ENCODE measurements at places on chromosomes 12 and 14.

GRCh38 chr12:807041-807735, 54.8 kb downstream of the WNK1 start:
- DNase-seq, result no peak

GRCh38 chr12:112308652-112309051, 73.6 kb downstream of the HECTD4 start:
- DNase-seq, result no peak

GRCh38 chr14:94474581-94475031, 1.4 kb downstream of the SERPINA9 start:
- DNase-seq, result no peak

DNA sequence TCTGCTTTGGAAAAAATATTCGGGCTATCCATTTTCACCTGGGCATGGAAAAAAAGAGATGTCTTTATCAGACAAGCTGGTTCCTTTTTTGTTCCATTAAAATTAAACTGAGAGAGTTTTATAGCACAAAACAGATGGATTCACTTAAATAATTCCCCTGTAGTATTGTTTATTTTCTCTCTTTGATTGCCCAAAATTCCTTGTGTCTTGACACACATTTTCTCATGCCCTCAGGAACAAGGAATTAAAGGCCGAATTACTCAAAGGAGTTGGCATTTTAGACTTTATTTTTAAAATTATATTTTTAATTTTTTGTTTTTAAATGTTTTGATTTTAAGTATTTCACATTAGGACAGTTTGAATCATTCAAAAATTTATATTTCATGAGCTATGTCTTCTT, 69.6 kb upstream of the SLCO1C1 start:
- no peak for DNase-seq

DNA sequence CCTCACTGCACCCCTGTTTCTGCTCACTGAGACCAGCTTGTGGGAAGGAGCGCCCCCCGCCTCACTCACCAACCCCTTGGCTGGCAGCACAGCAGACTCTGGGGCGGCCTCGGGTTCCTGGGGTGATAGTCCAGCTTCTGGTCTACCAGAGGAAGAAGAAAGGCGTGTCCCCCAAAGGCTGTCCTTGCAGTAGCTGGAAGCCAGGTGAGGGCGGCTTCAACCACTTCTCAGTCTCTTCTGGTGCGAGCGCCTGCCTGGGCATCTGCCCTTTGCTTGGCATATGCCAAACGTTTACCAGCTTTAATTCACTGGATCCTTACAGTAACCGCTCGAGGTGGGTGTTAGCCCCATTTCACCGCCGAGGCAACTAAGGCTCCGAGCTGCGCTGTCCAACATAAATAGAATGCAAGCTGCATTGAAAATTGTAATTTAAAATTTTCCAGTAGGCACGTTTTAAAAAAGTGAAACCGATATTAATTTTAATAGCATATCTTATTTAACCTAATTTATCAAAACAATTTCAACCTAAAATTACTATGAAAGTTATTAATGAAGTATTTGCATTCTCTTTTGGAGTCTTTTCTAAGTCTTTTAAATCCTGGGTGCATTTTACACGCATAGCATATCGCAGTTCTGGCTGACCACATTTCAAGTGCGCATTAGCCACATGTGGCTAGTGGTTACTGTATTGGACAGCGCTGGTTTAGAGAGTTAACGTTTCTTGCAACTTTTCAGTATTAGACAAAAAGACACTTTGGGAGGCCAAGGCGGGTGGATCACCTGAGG, 872 bp downstream of the FAM177A1 start:
- DNase-seq, result peak; percentile 41

GRCh38 chr12:75977590-75977951, 54.0 kb downstream of the PHLDA1 start:
- DNase-seq, result no peak

DNA sequence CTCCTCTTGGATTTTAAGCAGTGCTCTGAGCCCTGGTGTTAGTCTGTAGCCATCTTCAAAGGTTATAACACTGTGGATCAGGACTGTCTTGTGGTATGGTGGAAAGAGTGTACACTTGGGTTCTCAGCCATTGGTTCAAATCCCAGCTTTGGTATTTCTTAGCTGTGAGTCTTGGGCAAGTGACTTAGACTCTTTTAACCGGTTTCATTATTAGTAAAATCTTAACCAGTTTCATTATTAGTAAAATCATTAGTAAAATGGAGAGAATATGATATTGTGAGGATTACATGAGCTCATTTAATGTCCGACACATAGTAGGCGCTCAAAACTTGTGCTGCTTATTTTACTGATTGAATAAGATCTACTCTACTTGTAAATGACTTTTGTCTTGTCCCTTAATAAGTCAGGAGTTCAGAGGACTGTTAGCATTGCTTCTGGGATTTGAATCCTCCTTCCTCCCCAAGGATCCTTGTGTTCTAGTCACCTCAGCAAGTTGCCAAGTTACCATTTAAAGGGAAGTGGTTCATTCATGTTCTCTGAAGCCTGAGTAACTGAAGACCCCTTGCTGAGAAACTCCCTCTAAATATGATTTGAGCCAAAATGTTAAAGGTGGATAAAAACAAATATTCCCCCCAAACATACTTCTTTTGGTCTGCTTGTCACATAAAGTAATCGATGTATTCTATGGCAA, 12.4 kb downstream of the TTLL5 start:
- DNase-seq, result no peak

DNA sequence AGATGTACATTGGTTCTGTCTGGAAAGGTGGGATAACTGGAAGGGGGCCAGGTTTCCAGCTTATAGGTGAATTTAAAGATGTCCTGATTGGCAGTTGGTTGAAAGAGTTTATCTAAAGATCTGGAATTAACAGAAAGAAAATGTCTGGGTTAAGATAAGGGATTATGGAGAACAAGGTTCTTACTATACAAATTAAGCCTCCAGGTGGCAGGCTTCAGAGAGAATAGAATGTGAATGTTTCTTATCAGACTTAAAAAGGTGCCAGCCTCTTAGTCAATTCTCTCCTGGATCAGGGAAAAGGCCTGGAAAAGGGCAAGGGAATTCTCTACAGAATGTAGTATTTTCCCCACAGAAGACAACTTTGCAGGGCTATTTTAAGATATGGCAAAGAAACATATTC, 53.1 kb downstream of the CNTN1 start:
- DNase-seq, result no peak

DNA sequence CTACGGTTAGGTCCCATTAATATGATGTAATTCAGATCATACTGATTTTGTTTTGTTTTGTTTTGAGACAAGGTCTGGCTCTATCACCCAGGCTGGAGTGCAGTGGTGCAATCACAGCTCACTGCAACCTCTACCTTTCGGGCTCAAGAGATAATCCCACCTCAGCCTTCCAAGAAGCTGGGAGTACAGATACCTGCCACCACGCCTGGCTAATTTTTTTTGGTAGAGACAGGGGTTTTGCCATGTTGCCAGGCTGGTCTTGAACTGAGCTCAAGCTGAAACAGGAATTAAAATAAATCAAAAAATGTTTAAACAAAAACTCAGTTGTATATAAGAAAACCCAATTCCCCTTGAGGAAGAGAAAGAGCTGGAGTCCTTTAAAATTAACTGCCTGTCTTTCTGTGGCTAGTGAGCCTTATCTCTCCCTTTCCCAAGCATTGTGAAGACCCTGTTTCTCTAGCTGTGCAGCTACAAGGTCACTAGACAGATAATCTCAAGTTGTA, 17.7 kb upstream of the ANAPC7 start:
- no peak for DNase-seq

DNA sequence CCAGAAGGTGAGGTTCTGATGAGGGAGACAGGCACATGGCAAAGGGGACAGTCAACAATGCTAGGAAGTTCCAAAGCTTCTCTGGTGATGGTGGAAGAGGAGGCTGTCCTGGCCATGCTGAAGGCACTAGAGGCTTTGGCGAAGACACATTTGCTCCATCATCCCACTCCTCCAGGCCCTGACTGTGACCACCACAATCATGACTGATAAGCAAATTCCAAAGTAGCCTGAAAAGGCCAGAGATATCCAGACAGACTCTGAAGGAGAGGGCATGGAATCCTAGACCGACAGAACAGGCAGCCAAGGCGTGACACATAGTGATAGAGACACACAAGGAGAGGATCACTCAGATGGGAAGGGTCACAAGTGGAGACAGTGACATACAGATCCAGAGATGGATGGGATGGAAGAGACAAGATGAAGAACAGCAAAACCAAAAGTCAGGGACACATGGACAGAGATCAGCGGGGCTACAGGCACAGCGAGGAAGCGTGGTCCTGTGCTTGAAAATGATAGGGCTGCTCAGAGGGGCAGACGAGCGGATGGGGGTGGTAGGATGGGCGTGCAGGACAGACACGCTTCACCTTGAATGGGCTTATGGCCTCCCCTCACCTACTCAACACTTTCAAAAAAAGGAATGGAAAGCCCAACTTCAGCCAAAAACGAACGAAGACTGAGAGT, 1.3 kb downstream of the ZFHX2 start:
- DNase-seq, result no peak

DNA sequence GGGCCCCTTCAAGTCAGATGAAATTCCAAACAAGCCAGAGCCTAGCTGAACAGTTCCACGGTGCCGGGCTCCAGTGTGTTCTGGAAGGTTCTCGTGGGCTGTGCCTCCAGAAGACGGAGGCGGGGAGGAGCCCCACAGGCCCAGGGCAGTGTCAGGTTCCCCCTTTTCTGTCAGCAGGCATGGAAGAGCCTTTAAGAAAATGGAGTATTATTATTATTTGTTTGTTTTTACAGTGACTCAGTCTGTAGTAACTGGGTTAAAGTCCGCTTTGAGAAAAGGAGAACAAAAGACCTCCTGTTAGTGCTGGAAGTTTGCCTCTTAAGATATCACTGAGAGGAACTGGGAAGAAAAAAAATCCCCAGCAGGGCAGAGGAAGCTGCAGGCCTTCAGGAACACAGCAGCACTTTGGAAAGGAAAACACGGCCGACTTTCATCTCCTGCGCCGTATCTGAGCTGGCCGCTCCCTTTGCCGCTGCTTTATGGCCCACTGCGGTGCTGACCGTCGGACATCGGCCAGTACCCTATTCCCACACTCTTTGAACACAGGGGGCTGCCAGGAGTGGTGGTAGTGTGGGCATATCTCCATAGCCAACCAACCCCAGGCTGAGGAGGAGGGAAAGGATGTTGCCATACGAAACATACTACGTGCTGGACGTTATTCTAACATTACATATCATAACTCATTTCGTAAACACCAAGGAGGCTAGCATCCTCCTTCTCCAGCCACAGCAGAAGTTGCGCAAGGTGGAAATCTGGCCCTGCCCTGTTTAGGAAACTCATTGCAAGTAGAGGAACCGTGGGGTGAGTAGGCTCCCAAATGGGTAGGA, 194.0 kb downstream of the ZFP36L1 start:
- no peak for DNase-seq

- DNase-seq, result no peak
Measured at GRCh38 chr12:76628745-76629144, 69.2 kb upstream of the OSBPL8 start.

- DNase-seq, result no peak
Measured at GRCh38 chr14:30223966-30224365, 296.3 kb upstream of the PRKD1 start.

DNA sequence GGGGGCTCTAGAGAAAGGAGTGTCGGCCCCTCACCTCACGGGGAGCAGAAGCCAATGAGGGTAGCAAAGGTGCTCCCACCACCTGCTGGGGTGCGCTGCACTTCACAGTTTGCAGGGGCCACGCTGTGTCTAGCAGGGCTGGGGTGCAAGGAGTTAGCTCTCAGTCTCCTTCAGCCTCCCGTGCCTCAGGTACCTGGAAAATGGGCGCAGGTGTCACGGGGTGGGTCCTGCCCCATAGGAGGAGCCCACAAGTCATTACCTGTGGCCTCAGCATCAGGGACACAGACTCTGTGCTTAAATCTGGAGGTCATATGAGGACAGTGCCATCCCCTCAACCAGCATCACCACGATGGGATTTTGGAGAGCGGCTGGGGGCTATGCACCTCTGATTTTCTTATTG, 326.7 kb downstream of the ADGRD1 start:
- DNase-seq, result no peak

DNA sequence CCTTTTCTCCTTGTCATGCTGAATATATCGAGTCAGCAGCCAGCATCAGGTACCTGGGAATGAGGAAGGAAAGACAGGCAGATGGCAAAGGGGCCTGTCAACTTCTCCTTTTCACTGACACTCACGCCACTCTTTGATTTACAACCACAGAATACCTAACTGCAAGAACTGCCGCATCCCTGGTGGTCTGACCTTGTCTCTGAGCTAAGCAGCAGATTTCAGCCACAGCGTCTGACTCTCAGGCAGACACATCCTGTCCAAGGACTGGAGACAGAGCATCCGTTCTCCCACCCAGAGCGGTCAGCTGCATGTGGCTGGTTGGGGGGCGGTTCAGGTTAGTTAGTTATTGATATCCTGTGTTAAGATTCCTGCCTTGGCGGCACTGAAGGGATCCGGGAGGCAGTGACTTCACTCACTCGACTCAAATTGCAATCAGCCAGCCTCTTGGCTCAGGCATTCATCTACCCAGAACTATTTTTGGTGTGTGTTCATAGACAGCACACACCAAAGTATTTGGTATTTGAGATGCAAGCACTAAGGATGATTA, 11.2 kb upstream of the MAP1LC3B2 start:
- DNase-seq, result no peak

GRCh38 chr14:89952576-89952975, 2.0 kb downstream of the EFCAB11 start:
- no peak for DNase-seq

GRCh38 chr12:54131641-54132280, 57.0 kb downstream of the SMUG1 start:
- DNase-seq, result no peak

- DNase-seq, result no peak
Measured at GRCh38 chr12:43730283-43730682, 28.3 kb downstream of the PUS7L start.

GRCh38 chr12:119068129-119068856, 87.0 kb downstream of the SRRM4 start:
- DNase-seq, result no peak

DNA sequence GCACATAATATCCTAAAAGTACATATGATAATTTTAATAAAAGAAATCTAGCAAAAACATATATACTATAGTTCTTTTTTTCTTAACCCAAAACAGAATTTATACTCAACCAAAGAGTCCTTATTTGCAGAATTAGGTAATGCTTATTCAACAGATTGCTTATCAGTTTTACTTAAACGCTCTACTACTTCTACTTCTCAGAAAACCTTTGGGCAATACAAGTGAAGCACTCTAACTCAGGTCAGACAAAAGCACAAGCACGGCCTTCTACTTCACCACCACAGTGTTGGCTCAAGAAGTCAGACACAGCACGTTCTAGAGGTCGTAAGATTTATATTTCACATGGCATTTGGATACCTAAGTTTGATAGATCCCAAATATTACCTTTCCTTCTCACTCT, 29.2 kb downstream of the DICER1 start:
- DNase-seq, result no peak

- no peak for DNase-seq
Measured at GRCh38 chr14:100165376-100165775, 5.9 kb upstream of the DEGS2 start.

- no peak for DNase-seq
Measured at GRCh38 chr14:60963761-60964160, 17.1 kb downstream of the TRMT5 start.

- DNase-seq, result no peak
Measured at GRCh38 chr12:132053338-132054330, 90.5 kb downstream of the DDX51 start.

- no peak for DNase-seq
Measured at GRCh38 chr12:115354007-115354890, 670.3 kb upstream of the TBX3 start.

All from stimulated activated CD4-positive, alpha-beta T cell treated with anti-CD3 and anti-CD28 coated beads, Interleukin-4, amount 100 ng/mL, for 24 hours (primary cell).